ENCODE measurements at places on chromosomes 3 and 15. TPM values are rescaled to one million over a fixed set of nuclear protein-coding genes. Genes with fewer than 3 reads are reported as not detected.
A peak's percentile ranks its signal among the peaks of the same experiment; 100 is the strongest.

DNA sequence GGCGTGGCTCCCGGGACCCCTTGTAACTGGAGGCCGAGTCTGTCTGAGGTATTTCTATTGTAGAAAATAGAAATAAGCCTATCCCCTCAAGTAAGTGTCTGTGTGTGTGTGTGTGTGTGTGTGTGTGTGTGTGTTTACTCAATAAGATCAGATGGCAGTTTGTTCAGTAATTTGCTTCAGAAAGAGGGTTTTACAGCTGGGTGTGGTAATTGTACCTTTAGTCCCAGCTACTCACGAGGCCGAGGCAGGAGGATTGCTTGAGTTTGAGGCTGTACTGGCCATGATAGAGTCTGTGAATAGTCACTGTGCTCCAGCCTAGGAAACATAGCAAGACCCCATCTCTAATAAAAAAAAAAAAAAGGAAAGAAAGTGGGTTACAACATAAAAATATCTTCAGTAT is 8.7 kb downstream of the SPINT1 start:
- DNase-seq, result no peak

DNA sequence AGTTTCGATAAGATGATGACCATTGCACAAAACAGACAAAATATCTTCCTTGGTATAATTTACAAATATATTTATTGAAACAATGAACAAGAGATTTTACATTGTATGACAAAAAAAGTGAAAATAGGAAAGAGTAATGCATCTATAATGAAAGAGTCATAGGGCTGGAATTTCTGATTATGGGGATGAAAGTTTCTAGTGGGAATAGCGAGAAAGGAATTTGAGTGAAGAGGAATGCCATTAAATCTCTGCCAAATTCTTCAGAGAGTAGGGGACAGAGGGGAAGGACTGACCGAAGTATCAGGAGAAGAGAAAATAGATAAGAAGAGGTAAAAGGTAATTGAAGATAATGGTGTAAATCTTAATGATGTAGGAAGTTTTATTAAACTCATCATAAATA is 125.4 kb downstream of the VGLL3 start:
- DNase-seq, result no peak

GRCh38 chr3:120052225-120052624 is 42.0 kb downstream of the GSK3B start:
- DNase-seq, result no peak

DNA sequence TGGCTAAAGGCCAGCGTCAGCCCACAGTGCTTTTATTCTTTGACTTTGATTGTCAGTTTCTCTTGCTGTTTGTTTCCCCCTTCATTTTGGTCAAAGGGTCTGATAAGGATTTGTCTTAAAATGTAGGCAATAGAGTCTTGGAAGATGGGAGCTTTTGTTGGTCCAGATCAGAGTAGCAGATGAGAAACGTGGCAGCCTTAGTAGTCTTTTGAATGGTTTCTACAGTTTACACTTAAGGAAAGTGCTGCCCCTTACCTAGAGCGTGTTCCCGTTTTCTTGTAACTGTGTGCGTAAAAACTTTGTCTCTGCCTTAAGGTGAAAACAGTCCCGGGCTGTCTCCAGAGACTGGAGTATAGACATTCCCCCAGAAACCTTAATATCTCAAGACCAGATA is 630 bp downstream of the LXN start:
- DNase-seq, result no peak

DNA sequence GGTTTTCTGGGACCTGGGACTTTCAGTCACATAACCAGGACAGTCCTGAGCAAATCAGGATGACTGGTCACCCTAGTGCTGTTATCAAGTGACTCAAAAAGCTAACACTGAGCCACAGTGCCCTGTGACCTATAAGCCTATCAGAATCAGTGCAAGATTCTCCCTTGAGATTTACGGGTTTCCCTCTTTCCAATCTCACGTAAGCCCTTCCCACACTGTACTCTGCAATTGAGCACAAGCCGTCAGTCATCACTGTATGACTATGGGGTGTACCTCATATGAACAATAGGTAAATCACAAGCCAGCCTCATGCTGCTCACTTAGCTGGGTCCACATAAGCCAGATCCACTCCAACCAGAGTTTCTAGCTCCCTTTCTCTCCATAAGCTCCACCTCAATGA is 21.0 kb upstream of the CLDN18 start:
- DNase-seq, result peak; percentile 12

DNA sequence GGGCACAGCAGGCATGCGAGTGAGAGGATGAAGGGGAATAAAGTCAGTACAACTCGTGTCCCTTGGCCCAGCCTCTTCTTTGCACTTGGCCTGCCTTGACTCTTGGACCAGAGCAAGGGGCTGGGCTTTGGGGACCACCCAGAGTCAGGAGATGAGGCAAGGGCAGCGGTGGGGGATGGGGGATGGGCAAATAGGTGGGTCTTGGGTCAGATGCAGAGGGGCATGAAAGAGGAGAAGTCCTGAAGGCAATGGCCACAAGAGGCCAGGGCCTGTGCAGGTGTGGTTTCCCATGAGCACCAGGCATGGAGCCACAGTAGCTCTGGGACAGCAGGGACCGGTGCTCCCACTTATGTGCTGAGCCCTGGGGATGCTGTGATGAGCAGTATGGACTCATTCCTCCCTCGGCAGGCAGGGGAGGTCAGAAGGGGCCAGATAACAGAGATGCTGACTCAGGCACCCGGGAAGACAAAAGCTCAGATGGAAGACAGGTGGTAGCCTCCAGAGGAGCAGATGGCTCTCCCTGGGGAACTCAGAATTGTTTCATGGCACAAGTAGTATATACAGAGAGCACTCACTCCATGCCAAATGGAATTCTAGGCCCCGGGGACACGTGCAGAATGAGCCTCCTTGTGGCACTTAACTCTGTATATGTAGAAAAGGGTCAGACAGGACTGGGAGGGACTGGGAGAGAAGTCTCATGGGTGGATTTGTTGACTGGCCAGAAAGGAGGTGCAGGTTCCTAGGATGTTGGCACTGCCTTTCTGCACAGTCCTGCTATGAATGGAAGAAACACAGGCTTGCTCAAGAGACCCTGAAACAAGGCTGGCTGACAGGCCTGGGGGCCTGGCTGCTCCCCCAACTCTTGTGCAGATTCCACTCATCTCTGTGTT is 14.3 kb downstream of the ZBTB47 start:
- no peak for DNase-seq

- no peak for DNase-seq
These were observed 346.2 kb downstream of the SLC9A9 start for GRCh38 chr3:143502081-143502480.

GRCh38 chr3:181629029-181629428 is 82.7 kb upstream of the SOX2 start:
- DNase-seq, result no peak

GRCh38 chr3:120798346-120798745 is 55.8 kb downstream of the GTF2E1 start:
- DNase-seq, result no peak

GRCh38 chr3:24725514-24726255 is 231.0 kb upstream of the THRB start:
- DNase-seq, result no peak

DNA sequence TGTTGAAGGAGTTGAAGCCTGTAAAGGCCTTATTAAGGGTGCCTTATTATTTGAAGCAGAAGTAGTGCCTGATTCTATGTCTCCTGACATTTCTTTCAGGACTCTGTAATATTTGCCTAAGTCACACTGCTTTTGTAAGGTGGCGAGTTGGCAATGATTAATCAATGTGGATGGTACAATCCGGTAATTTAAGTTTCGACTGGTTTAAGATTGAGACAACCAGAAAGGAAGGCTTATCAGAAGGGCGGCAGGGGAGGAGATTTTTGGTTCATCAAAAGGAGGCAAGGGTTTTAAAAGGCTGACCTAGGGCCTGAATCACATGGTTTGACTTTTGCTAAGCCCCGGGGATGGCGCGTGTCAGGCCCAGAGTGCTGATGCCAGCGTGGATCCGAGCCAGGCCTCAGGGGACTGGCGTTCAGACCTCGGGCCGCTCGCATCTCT is 830 bp upstream of the RNF13 start:
- no peak for DNase-seq

DNA sequence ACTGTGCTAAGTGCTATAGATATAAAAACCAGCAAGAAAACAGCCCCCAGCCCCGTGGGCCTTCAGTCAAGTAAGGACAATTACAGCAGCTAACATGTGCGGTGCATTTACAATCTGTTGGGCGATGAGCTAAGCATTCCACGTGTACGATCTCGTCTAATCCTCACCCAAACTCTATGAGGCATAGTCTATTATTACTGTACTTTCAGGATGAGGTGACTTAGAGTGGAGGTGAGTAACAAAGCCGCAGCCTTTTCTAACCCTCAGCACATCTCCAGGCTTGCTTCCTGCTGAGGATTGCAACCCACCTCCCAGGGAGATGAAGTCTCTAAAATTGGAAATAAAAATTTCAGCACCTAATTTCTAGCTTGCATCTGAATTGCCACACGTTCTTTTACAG is 53.2 kb upstream of the MCF2L2 start:
- peak; percentile 21 for DNase-seq

DNA sequence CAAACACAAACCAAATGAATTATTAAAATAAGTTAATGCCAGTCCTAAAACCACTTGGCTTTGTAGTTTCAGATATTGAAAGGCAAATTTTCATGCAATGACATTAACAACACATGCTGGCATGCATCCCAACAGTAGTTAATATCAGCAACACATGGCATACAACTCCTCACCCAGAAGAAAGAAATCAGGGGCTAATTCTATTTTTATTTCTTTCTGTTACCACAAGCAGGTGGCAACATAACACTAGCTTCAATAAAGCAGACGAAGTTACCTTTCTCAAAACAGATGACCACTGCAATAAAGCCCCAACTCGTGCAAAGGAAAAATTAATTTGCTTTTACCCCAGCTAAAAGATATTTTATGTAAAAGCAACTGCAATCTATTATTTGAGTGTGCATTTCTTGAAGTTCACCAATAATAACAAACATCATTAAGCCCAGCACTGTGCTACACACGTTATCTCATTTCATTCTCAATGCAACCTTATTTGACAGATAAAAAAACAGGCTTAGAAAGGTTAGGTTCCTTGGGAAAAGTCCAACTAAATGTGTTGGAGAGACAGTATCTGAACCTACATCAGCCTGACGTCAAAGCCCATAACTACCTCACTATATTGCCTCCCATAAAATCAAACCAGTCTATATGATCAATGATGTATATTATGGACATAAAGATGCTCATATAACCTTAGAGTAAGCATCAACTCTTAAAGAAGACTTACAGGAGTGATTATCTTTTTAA is 2.8 kb downstream of the TOP2B start:
- DNase-seq, result no peak

DNA sequence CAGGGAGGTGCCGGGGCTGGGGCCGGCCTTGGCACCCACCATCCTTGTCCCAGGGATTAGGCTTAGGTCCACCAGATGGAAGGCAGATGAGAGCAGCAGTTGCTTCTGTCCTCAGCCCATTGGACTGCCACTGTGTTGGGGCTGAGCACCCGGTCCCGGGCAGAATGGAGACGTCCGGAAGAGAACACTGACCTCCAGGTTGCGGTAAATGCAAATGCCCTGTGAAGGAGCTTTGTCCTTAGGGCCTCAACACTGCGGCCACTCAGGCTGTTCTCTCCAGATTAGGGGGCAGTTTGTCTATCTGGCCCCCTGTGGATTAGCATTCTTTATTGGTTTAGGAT is at the start of gene SERINC4:
Gene SERINC4 (minus strand): TSS at position 276 of the 341 bp plus-strand sequence. CDS start 234 bp downstream, at position 42.
- no peak for DNase-seq

GRCh38 chr15:96331144-96331944 is 844 bp downstream of the NR2F2 start:
- no peak for DNase-seq

- DNase-seq, result no peak
These were observed 138.4 kb upstream of the TBL1XR1 start for GRCh38 chr3:177335728-177336127.

DNA sequence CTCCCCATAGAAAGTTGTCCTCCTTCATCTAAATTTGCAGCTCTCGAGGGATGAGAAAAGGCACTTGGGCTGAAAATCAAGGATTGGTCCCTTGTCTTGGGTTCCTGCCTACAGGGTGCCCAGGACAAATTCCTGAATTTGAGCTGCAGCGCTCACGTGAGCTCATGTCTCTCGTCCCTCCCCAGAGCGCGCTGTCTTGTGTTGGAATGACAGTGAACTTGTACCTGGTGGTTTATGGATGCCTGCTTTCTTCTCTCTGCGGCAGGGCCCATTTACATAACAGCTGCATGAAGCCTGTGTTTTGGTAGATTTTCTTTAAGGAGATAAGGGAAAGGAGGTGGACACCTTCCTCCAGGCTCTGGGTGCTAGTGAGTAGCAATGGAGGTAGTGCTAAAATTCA is 4.3 kb downstream of the RYR3 start:
- DNase-seq, result no peak

DNA sequence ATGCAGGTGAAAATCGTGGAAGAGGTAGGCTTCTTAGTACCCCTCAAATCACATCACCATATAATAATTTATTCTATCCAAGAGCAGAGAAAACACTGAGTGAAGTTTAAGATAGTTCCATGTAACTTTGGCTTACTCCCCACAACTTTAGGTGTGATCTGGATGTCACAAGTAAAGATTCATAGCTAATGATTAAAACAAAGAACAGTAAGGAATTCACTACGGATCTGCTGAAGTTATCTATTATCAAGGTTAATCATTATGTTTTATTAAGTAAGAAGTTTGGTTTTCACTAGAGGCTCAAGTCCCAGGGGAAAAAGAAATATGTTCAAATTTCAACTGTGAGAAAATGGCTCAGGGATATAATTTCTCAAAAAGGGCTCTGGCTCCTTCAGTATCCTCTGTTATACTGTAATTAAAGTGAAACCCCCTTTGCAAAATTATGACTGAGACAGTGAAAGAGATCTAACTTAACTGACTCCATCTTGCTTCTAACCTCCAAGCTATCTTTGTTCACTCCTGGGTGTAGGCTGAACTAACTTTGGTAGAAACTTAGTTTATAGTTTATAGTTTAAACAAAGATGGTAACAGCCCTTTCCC is 17.1 kb downstream of the CD80 start:
- DNase-seq, result no peak

DNA sequence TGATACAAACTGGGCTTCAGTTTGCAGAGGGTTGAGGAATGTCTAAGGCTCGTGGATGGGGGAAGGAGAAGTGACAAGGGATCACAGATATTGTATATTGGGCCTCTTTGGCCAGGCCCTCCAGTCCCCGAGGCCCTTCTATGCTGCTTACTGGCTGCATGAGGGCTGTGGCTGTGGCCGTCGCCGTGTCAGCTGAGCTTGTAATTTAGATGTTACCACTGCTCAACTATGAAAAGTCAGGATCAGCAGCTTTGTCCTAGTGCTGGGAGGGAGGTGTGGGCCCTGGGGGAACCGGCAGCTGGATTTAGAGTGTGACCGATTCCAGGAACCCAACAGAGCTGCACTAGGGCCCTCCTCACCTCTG is 51.6 kb downstream of the CACNA1D start:
- DNase-seq, result no peak

GRCh38 chr3:14428087-14429033 is 26.0 kb downstream of the SLC6A6 start:
- DNase-seq, result peak; percentile 30

- DNase-seq, result no peak
These were observed 184.8 kb downstream of the MECOM start for GRCh38 chr3:169478566-169479313.

The PRRT3 gene
- total RNA-seq, result 14.5 TPM

The LSAMP gene
- total RNA-seq, result not detected

The C3orf49 gene
- not detected for total RNA-seq

The FSIP1 gene
- 0.60 TPM for total RNA-seq

The MED12L gene
- 5.8 TPM for total RNA-seq

The CLDN16 gene
- 0.29 TPM for total RNA-seq

The HYAL1 gene
- 0.19 TPM for total RNA-seq

The LRRC3B gene
- total RNA-seq, result not detected

The TGFBR2 gene
- total RNA-seq, result 37.7 TPM

The ETV5 gene
- total RNA-seq, result 3.4 TPM

The KBTBD13 gene
- not detected for total RNA-seq
